ENCODE measurements at places on chromosomes 6 and 20.

DNA sequence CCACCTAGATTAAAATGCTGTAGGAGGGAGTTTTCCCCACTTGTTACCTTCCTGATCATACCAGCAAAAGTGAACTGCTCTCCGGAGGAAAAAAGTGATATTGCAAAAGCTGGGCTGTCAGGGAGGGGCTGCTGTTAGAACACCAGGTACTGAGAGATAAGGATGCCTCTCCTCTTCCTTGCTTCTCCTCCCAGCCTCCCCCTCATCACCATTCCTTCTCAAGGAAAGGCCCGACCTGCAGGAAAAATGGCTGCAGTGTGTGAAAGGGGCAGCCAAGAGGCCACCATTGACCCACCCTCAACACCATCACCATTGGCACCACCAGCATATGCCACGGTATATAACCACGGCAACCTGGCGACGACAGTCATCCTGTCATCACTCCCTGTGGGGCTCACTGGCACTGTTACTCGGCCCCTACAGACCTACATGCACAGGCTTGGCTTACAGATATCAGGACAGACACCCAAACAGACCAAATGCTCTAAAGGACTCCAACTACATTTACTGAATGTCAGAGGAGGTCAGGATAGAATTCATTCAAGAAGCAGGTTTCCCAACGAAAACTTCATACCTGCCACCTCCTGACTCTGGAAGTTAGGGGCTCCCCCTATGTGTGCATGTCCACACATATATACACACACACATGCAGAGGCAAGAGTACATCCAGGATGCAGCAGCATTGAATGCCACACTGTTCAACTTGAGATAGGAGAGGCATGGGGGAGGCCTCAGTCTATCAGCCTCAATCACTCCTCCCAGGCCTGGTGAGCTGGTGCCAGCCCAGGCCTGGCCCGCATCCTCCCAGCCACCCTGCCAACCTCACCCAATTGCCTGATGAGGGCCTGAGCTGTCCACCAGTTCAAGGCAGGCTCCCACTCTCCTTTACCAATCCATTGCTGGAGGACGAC is 13.9 kb upstream of the MDGA1 start:
- no peak for DNase-seq

DNA sequence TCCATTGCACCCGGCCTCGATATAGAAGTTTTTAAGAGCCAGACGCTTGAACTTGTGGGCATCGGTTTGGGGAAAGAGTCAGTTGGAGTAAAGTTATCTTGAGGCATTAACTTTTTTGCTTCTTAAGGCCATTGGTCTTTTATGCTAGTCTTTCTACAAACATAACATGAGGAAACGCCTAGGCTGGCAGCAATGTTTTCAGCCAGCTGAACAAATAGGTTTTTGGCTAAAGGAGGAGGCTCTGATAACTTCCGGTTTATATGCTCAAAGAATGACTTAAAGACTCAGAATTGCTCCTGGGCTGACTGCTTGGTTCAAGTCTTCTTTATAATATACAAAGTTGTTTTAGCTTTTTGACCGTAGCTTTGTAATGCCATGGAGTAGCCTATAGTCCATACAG is 46.2 kb downstream of the HLA-C start:
- no peak for DNase-seq

GRCh38 chr6:68632734-68633133 is 2.3 kb upstream of the ADGRB3 start:
- DNase-seq, result no peak

DNA sequence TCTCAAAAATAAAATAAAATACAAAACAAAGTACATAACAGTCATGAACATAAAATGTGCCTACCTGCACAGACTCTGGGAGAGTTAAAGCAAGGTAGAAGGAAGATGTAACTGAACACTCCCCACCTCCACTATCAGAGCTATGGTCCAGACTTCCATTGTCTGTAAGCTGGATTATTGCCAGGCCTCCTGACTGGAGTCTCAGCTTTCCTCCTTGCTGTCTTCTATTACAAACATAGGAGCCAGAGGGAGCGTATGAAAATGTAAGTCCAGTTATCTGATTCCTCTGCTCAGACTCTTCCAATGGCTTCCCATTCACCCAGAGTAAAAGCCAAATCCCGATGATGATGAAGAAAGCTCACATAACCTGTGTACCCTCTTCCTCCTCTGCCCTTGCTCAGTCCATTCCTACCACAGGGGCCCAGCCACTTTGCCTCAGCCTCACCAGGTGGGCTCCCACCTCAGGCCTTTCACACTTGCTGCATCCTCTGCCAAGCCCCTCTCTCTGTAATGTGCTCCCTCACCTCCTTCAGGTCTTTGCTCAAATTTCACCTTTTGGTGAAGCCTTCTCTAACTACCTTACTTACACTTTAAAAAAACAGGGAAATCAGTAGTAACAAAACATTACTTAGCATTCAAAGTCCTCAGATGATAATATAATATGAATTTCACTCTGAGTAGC is 194.1 kb downstream of the RIMS1 start:
- no peak for DNase-seq

- DNase-seq, result no peak
Observed at GRCh38 chr20:37697314-37697713, 3.5 kb downstream of the CTNNBL1 start.

- no peak for DNase-seq
Observed at GRCh38 chr20:59013959-59014608, 5.1 kb upstream of the TUBB1 start.

DNA sequence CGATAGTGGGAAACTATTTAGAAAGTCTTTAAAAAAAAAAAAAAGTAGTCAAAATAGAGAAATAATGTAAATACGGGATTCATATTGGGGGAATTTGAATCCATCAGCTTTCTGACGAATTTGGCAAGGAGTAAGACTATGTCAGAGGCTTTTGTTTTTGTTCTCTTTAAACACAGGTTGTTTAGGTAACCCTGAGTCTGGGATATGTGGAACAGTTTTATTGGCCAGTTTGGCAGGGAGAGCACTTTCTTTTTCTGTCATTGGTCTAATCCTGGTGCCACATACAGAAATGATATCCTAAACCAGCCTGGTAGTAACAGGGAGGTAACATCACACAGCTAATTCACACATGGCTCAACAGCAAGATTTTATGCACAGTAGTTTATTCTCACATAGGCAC is 27.7 kb downstream of the HAO1 start:
- DNase-seq, result no peak

GRCh38 chr20:24034820-24035219 is 46.2 kb upstream of the GGTLC1 start:
- DNase-seq, result no peak

DNA sequence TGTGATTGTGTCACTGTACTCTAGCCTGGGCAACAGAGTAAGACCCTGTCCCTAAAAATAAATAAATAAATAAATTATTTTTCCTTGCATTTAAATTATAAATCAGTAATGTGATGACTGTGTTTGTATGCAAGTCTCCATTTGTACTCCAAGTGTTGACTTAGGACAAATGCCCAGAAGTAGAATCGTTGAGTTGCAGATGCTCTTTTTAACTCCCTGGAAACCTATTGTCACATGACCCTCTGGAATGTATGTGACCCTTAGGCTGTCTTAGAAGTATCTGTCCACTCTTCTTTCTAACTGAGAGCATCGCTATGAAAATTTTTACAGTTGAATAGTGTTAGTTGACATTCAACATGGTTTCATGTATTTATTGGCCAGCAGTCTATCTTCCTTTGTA is 18.8 kb downstream of the OR2A4 start:
- no peak for DNase-seq

DNA sequence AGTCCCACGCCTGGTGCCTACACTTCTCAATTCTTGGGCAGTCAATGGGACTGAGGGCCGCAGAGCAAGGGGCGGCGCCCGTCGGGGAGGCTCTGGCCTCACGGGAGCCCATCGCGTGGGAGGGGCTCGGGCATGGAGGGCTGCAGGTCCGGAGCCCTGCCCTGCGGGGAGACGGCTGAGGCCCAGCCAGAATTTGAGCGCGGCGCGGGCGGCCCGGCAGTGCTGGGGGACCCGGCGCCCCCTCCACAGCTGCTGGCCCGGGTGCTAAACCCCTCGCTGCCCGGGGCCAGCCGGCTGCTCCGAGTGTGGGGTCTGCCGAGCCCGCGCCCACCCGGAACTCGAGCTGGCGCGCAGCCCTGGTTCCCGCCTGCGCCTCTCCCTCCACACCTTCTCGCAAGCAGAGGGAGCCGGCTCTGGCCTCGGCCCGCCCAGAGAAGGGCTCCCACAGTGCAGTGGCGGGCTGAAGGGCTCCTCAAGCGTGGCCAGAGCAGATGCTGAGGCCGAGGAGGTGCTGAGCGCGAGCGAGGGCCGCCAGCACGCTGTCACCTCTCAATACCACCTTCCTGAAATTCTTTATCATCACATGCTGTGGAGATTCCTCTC is 58.5 kb downstream of the BAK1 start:
- DNase-seq, result no peak

DNA sequence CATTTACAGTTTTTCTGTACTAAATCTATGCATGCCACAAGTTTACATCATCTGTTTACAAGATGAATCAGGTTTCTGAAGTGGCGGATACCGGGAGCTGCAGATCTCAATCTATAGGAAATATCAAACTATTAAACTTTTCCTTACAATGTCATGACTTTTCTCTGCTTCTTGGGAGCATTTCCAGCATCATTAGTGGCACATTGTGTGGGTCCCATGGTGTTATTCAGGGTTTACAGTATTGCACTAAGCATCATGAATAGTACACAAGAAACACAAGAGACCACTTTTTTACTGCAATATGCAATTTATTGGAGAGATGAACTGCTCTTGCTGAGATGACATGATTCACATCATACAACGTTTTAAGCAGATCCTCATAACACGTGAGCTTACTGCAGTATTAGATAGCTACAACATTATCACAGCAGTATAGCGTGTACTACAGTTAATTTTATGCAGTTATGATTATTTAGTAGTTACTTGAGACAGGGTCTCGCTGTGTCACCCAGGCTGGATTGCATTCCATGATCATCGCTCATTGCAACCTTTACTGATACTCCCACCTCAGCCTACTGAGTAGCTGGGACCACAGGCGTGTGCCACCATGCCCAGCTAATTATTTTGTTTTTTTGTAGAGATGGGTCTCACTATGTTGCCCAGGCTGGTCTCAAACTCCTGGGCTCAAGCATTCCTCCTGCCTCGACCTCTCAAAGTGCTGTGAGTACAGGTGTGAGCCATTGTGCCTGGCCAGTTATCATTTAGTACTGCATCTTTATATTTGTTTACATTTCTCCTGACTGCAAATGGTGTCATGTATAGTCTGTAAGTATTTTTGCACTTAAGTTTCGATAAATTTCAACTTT is 18.4 kb downstream of the BLTP3A start:
- DNase-seq, result no peak

GRCh38 chr6:37171201-37171969 is 1.4 kb downstream of the PIM1 start:
- DNase-seq, result no peak

Measured in stimulated activated CD8-positive, alpha-beta memory T cell treated with anti-CD3 and anti-CD28 coated beads, Interleukin-4, amount 100 ng/mL, for 4 hours (primary cell).